Pancreas (tissue), 10 donors: ENCODE measurements at places on chromosomes 1 and 21. TPM values are rescaled to one million over a fixed set of nuclear protein-coding genes. Genes with fewer than 3 reads are reported as not detected.

Gene MMP23B
- 2.2 TPM for total RNA-seq

Gene PTCH2
- total RNA-seq = 0.16 TPM

Gene FAM72D
- total RNA-seq = not detected

Gene VWA1
- 25.4 TPM for total RNA-seq

Gene PRAMEF6
- total RNA-seq = not detected

Gene USH2A
- total RNA-seq = 0.28 TPM

Gene CD244
- total RNA-seq = 0.06 TPM

Gene LCK
- 0.24 TPM for total RNA-seq

GRCh38 chr1:18668046-18668445, 37.4 kb downstream of the PAX7 start:
- DNase-seq = no peak

GRCh38 chr1:93813076-93813475, 65.9 kb downstream of the DNTTIP2 start:
- DNase-seq = no peak

GRCh38 chr1:25541889-25542658, 1.3 kb upstream of the LDLRAP1 start:
- DNase-seq = no peak

GRCh38 chr1:97385536-97386277, 535.1 kb downstream of the DPYD start:
- DNase-seq = no peak

GRCh38 chr21:45241357-45241756, 46.3 kb downstream of the POFUT2 start:
- no peak for DNase-seq

GRCh38 chr1:208198236-208198635, 45.9 kb downstream of the PLXNA2 start:
- no peak for DNase-seq

DNA sequence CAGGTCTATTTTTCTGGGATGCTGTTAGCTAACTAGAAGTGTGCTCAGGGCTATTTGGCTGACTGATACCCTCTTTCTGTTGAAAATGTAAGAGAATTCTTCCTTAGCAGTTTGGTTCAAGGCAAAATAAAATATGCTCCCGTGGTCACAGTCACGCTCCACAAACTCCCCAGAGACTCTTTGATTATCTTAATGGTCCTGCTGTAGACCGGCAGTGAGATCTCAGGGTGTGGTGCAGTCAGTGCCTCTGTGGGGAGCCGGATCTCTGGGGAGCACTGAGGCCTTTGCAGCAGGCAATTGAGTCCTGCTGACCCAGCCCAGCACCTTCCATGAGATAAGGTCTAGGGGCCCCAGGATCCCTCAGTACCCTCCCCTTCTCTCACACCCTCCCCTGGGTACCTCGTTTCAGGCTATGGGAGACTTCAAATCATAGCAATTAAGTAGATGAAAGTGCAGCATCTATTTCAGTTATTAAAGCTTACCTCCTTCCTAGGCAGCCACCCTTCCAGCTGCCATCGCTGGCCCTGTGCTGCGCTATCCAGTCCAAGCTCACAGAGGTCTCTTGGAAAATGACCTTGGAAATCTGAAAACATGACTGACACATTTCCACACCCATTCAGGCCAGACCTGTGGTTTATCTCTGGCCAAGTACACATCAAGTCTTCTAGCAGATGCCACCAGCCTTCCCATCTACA, 98.1 kb downstream of the SEC16B start:
- DNase-seq = no peak

- DNase-seq = no peak
These were observed 157.8 kb upstream of the SNX7 start for GRCh38 chr1:98503771-98504170.

DNA sequence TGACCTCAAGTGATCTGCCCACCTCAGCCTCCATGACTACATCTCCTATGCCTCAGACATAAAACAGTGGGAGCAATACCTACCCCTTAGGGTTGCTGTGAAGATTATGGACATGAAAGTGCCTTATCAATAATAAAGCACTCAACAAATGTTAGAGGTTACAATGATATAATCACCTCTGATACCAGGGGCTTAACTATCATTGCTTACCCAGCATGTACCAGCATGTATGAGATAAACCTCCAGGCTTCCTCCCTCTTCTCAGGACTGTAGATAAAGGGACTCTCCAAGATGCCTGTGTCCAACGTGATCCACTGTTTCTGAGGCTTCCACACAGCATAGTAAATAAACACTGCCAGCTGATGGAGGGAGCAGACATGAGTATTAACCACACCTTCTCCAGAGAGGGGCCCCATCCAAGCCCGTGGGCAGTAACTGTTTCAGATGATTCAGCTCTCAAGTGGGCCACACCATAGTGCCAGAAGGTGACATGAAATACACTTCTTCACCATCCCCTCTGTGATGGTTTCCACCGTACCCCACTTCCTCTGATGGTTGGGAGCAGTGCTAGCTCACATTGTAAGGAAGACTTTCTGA, 26.2 kb downstream of the RHBDL2 start:
- no peak for DNase-seq

DNA sequence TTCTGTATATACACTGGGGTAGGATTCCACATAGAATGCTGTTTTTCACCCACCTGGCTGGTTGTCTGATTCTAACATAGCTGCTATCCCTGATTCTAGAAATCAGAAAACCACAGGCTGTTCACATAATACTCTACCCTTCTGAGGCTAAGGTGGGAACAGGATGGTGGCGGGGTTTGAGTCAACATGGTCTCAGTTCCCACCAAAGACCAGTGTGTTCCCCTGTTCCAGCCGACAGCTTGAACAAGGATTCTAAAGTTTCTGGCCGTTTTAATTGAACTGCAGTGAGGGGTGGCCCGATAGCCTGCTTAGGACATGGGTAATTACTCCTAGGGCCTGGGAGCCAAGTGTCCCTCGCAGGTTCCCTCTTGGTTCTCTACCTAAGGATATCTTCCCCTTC, 38.4 kb downstream of the PEX14 start:
- DNase-seq = no peak

DNA sequence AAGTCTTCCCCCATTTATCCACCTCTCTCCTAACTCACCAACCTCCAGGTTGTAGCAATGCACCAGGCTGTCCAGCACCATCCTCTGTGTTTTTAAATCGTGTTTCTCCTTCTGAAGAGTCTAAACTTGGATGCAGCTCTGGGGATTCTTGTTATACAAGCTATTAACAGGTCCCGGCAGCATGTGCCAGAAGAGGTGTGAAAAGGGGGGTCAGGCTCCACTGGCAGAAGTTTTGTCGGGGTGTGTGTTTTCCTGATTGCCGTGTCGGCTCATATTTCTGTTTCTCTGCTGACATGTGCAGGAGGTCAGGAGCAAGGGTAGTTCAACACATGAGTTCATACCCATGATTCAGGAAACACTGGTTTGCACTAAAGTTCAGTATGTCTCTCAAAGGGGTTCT, 658.6 kb upstream of the CAMK1G start:
- no peak for DNase-seq

GRCh38 chr1:106678279-106679050, 378.0 kb upstream of the PRMT6 start:
- DNase-seq = no peak

- no peak for DNase-seq
These were observed 174.8 kb downstream of the TOMM20 start for GRCh38 chr1:234953655-234954405.

GRCh38 chr1:59404796-59405195, 107.9 kb downstream of the FGGY start:
- no peak for DNase-seq

DNA sequence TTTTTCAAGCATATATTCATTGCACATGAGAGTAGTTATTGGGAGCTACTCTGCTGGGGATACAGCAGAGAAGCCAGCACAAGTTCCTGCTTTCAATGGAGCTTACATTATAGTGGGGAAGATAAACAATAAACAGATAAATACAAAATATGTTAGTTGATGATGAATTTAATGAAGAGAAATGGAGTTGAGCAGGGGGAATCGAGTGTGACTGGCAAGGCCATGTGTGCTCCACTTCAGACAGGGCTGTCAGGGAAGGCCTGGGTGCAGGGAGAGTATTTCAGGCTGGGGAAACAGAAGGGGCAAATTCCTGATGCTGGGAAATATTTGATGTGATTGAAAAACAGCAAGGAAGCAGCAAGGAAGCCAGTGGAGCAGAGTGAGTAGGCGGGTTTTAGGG, 21.2 kb upstream of the BRDT start:
- no peak for DNase-seq

- DNase-seq = no peak
These were observed 123.4 kb upstream of the FOXD3 start for GRCh38 chr1:63198871-63199394.

DNA sequence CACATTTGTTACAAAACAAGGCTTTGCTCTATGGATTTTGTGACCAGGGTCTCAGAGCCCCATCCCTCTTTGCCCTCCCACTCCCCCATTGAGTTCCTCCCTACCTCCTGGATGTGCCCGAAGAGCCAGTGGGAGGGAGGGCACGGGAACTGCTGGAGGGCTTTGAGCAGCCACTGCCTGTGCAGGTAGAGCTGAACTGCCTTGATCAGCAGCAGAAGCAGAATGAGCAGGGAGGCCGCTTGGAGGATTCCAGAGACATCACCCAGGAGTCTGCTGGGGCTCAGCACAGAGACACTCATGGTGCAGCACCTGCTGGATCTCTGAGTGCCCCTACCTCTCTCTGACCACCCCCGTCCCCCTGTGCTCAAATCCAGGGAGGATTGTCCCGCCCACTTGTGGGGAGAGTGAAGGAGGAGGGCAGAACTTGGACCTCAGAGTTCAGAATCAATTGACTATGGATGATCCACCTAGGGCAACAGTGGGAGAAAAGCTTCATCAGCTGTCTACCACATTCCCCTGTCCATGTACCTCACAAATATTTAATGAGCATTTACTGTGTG, at the start of gene CYP4A11:
CYP4A11 (minus strand) TSS at position 342 of the 560 bp plus-strand sequence; CDS start at position 299, 43 bp downstream.
- no peak for DNase-seq

DNA sequence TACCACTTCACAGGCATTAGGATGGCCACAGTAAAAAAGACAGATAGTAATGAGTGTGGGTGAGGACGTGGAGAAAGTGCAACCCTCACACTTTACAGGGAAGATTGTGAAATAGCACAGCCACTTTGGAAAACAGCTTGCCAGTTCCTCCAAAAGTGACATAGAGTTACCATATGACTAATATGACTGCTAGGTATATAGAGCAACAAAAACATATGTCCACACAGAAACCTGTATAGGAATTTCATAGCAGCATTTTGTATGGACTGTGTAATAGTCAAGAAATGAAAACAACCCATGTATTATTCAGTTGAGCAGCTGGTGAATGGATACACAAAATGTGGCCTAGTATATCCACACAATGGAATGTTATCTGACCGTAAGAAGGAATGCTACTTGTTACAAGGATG, 30.4 kb upstream of the LBR start:
- no peak for DNase-seq

- DNase-seq = no peak
These were observed 132.5 kb downstream of the PEX14 start for GRCh38 chr1:10607228-10607627.

- DNase-seq = no peak
These were observed 54.4 kb downstream of the SLC9A1 start for GRCh38 chr1:27100335-27101053.

DNA sequence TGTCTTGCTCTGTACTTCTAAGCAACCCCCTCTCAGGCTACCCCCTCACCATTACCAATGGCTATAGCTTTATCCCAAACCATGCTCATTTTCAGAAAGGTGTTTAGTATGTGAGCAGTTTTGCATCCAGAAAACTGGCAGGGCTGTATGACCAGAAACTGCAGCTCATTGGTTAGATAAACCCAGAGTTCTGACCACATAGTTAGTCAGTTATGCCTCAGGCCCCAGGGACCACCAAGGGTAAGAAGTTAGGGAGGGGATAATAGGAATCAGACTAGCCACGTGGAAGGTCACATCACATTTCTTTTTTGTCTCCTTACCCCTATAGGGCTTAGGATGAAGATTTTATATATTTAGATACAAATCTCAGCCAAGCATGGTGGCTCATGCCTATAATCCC, 1.2 kb downstream of the ITGA10 start:
- no peak for DNase-seq

DNA sequence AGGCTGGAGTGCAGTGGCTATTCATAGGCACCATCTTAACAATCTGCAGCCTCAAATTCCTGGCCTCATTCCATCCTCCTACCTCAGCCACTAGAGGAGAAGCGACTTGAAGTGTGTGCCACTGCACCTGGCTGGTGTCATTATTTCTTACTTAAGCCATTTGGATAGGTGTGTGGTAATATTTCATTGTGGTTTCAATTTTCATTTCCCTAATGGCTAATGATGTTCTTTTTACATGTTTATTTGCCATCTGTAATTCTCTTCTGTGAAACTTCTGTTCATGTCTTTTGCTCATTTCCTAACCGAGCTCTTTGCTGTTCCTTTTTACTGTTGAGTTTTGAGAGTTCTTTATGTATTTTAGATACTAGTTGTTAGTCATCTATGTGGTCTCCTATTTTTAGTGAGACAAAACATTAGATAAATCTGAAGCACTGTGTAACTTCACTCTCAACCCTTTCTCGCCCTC, 66.8 kb downstream of the SLC27A3 start:
- no peak for DNase-seq

GRCh38 chr1:199336745-199337640, 690.5 kb upstream of the NR5A2 start:
- no peak for DNase-seq

DNA sequence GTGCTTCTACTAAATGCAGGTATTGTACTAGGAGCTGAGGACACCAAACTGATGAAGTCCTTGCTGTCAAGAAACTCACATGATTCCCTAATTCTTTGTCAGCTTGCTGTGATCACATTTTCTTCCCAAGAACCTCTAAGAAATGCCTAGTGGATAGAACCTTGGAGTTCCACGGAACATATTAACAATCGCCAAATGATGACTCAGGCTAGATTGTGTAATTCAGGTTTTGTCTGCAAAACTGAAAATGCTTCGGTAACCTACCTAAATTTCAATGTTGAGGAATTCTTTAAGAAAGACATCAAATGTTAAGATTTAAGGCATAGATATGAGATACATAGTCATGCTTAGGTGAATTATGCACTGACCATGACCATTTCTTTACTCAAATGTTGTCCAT, 1.7 kb upstream of the GADD45A start:
- DNase-seq = no peak

GRCh38 chr1:113333056-113333455, 57.3 kb upstream of the MAGI3 start:
- no peak for DNase-seq
